Sciatic nerve (tissue), 2 donors: ENCODE measurements at places on chromosomes 6 and 20.

DNA sequence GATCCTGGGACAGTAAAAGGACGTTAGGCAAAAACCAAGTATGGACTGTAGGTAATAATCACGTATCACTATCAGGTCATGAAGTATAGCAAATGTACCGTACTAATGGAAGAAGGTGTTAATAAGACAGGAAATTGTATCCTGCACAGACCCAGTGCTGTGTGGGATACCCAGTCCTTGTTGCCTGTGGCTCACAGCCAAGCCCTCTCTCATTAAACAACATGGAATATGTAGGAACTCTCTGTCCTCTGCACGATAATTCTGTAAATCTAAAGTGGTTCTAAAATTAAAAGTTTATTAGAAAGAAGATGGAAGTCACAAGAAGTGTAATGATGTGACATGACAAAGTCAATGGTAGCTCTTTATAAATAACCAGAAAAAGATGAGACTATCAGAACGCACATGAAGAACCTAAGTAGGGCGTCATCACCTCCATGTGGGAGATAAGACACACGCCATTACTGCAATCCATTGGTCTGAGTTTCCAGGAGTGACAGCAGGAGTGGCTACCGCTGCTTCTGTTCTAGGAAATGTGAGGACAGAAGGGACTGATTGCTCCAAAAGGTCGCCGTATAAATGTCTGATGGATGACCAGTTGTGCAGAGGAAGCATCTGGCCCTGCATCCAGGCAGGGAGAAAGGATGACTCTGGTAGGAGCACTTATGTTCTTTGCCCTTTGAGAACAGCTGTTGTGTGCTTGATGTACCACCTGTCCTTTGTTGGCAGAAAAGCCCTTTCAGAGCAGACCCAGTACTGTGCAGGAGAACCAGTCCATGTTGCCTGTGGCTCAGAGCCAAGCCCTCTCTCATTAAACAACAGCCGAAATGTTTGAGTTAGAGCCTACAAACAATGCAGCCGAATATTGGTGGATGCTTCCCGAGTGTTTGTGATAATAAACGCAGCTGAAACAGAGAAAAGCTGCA lies 125.6 kb downstream of the FIG4 start:
- DNase-seq, result no peak

- DNase-seq, result no peak
Measured at GRCh38 chr20:50848341-50848808, 53.5 kb downstream of the BCAS4 start.

DNA sequence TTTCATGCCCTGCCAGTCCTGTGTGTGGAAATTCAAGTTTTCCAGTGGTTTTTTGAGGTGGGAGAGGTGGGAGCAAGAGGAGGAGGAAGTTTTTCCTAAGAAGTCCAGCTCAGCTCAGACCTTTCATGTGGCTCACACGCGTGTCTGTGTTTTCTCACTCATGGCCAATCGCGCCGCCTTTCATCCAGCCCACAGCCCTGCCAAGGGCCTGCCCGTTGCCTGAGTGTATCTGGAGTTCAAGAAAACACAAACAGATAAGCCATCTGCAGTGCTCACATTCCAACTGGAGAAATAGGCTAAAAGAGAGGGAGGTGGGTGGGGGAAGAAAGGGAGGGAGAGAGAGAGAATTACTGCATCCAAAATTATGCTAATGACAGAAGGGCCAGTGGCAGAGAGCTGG lies 12.6 kb upstream of the MPC1 start:
- DNase-seq, result no peak

- no peak for DNase-seq
Measured at GRCh38 chr6:74733830-74734620, 471.8 kb downstream of the COL12A1 start.

GRCh38 chr6:30541515-30542403 lies 14.5 kb downstream of the GNL1 start:
- peak; percentile 83 for DNase-seq

- DNase-seq, result no peak
Measured at GRCh38 chr20:62886709-62887058, 25.1 kb upstream of the TCFL5 start.

- no peak for DNase-seq
Measured at GRCh38 chr6:12785921-12786320, 69.4 kb downstream of the PHACTR1 start.

GRCh38 chr6:167209577-167209975 lies 51.8 kb upstream of the GPR31 start:
- no peak for DNase-seq

GRCh38 chr20:8671370-8671961 lies 397.4 kb upstream of the PLCB4 start:
- no peak for DNase-seq

GRCh38 chr6:111105578-111105977 lies 18.3 kb downstream of the SLC16A10 start:
- DNase-seq, result no peak

- DNase-seq, result no peak
Measured at GRCh38 chr6:32196682-32197616, 4.5 kb upstream of the GPSM3 start.

DNA sequence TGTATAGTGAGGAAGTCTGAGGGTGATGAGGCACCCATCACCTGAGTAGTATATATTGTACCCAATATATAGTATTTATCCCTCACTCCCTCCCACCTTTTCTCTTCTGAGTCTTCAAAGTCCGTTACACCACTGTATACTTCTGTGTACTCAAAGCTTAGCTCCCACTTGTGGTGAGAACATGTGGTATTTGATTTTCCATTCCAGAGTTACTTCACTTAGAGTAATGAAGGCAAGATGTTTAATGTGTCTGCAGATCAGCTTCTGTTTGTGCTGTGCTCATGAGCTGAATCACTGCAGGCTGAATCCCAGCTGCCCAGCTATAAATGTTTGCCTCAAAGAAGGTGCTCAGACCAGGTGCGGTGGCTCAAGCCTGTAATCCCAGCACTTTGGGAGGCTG lies 139.3 kb upstream of the FOXA2 start:
- no peak for DNase-seq

GRCh38 chr6:134651519-134651918 lies 298.4 kb downstream of the ALDH8A1 start:
- DNase-seq, result no peak

DNA sequence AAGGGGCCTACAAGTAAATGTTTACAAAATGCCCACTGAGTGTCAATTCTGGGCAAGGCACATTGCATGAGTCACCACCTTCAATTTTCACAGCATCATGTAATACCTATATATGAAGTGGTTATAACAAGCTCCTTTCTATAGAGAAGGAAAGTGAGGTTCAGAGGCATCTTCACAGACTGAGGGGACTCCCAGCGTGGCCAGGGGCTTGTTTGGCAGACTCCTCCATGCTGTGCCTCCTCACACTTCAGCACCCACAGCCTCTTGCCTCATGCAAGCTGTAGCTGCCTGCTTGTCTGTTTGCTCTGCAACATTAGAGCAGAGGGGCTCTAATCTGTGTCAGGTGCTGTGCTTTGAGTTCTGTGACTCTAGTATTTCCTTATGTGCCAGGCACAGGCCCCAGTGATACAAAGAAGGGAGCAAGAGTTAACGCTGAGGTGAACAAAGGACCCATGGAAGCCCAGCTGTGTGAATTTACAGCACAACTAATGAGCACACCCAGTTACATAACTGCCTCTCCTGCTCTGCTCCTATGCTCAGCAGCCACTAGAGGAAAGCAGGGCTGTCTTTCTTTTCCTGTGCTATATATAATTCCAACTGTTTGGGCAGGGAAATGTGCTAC lies 72.3 kb downstream of the ZHX3 start:
- no peak for DNase-seq

- no peak for DNase-seq
Measured at GRCh38 chr6:137389150-137389704, 105.0 kb downstream of the OLIG3 start.
